A549 (cell line): ENCODE measurements at places on chromosomes 2 and 18.

DNA sequence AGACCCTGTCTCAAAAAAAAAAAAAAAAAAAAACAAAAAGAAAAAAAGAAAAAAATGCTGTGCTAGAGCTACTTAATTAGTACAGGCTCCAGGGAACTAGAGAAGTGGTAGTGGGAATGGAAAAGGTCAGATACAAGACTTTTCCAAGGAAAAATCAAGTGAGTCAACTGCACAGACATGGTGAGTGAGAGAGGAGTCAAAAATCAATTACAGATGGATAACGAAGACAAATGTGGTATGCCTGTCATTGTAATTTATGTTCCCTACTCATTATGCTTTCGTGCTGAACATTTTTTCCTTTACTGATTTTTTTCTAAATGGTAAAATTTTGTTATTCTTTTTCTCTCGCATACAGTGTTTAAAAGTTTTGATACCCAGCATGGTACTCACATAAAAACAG lies 111.5 kb downstream of the MDH1 start:
- DNase-seq: no peak

GRCh38 chr2:45399040-45399784 lies 211.9 kb downstream of the SRBD1 start:
- no peak for DNase-seq

GRCh38 chr2:196186266-196186980 lies 15.0 kb upstream of the STK17B start:
- no peak for DNase-seq

DNA sequence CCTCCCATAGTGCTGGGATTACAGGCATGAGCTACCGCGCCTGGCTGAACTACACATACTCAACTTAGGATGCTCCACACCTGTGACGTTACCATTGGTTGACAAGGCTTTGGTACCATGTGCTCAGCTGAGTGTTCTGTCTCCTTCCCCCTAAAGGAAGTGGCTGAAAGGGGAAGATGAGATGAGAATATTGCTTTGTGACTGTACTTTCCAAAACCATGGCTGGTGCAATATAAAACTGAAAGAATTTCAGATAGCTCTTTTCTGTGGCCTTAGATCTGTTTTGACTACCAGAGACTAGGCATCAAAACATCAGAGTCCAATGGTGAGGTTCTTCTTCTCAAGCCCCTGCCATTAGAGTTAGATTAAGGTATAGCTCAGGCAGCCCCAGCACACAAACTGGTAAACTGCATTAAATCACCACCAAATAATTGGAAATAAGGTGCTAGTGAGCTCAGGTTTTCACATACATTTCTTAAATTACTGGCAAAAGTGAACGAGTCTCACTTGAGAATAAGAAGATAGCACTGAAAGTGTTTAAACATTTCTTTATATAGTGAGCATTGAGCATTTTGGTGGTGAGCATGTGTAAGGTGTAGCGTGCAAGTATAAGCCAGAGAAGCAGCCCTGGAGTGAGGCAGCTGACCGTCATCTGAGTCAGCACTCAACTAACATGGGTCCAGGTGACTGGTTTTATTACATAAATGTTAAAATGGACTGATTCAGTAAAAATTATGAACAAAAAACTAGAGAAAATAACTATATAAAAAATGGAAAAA lies 113.5 kb upstream of the FZD5 start:
- DNase-seq: no peak

- DNase-seq: peak; percentile 55
Measured at GRCh38 chr2:6896930-6897759, 19.6 kb downstream of the RSAD2 start.

DNA sequence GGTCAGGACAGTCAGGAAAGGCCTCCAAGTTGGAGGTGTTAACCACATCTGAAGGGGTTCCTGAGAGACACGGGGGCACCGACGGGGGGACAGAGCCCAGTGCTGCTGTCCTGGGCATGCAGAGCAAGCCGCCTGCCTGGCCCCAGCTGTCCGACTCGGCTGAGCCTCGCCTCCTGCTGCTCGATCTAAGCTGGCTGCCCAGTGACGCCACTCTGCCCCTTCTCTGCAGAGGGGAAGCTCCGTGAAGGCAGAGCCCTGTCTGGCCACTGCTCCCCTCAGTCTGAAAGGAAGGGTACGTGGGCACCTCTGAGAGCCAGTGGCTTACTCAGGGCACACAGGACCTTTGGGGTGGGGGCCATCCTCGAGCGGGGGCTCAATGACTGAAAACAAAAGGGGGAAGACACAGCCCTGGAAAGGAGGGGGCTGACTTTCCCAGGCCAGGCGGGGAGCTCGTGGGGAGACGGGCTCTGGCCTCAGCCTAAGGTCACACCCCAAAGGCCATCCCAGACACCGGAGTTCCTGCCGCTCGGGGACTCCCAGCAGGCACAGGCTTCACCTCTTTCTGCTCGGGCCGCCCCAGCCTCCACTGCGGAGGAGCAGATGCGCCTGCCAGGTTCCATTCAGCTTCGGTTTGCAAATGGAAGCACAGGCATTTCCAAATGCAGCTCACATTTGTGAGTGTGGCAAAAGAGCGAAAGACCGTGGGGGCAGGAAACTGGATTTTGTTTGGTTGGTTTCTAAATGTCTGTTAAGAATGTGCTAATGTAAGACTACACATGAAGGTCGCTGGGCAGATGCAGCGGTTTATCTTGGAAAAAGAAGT lies 136.9 kb downstream of the HDAC4 start:
- no peak for DNase-seq
